ENCODE measurements at places on chromosomes 4 and X.
A peak's percentile ranks its signal among the peaks of the same experiment; 100 is the strongest.

DNA sequence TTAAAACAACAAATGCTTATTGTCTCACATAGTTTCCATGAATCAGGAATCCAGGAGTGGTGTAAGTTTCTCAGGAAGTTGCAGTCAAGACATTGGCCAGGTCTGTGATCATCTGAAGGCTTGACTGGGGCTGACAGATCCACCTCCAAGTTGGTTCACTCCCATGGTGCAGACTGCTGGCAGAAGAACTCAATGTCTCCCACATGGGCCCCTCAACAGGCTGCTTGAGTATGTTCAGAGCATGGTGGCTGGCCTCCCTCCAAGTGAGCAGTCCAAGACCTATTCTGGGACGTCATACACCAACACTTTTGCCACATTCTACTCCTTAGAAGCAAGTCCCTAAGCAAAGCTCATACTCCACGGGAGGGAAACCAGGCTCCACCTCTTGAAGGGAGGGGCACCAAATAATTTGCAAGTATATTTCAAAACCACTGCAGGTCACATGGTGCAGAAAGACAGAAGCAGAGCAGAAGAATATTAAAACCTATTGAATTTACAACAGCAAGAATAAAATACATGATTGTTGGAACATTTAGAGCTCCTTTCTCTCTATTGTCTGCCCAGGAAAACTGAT, 35.3 kb downstream of the LGI2 start:
- no peaks in the 10 kb centered on the region for H3K36me3 ChIP-seq
- H3K27me3 ChIP-seq, result no peaks in the 10 kb centered on the region
- no peak overlapping the region for H3K4me3 ChIP-seq
- peak; percentile 37 for DNase-seq

DNA sequence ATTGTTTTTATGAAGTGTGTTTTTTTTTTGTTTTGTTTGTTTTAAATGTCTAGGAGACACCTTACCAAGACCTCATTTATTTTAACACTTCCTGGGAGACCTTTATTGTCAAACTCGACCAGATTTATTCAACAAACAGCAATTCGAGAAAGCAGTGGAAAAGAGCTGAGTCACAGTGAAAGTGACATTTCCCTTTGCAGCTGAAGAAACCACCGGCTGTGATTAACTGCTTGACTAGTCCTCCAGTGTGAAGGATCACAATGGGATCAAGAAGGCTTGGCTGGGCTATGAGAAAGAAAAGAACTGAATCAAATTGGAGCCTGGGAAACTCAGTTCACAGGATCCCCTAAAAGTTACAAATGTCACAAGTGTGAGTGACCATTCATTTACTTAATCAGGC, 11.9 kb upstream of the ADH7 start:
- peaks cover 22% of the 10 kb centered on the region for H3K4me1 ChIP-seq
- no peaks in the 10 kb centered on the region for H3K36me3 ChIP-seq
- H3K27me3 ChIP-seq, result no peaks in the 10 kb centered on the region
- peak; percentile 53 for DNase-seq
- H3K27ac ChIP-seq, result peak overlapping the region; percentile 78

DNA sequence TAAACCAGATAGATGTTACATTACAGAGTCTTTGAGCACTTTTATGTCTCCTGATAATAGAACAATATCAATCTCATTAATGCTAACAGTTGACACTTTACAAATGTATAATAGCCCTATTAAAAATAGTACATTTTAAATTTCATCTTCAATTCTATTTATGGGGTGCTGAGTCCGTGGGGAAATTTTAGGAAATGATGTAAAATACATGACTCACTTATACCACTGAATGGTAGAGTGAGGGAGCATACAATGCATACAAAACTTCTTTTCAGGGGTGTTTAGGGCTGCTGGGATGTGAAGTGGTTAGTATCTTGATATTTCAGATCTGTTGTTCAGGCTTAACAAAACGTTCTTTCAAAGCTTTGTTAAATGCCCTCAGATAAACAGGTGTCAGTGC, 696.2 kb downstream of the TRAM1L1 start:
- H3K27me3 ChIP-seq, result no peaks in the 10 kb centered on the region
- DNase-seq, result no peak
- no peak overlapping the region for H3K27ac ChIP-seq
- no peaks in the 10 kb centered on the region for H3K4me1 ChIP-seq
- H3K4me3 ChIP-seq, result no peak overlapping the region

- DNase-seq, result no peak
- H3K27ac ChIP-seq, result no peak overlapping the region
- no peaks in the 10 kb centered on the region for H3K27me3 ChIP-seq
- no peak overlapping the region for H3K4me3 ChIP-seq
These were observed 39.9 kb downstream of the DCX start for GRCh38 chrX:111372086-111372485.

GRCh38 chrX:65910899-65911298, 129.0 kb downstream of the VSIG4 start:
- H3K4me3 ChIP-seq, result no peak overlapping the region
- no peak for DNase-seq
- no peaks in the 10 kb centered on the region for H3K4me1 ChIP-seq
- H3K27ac ChIP-seq, result no peak overlapping the region
- H3K27me3 ChIP-seq, result no peaks in the 10 kb centered on the region

DNA sequence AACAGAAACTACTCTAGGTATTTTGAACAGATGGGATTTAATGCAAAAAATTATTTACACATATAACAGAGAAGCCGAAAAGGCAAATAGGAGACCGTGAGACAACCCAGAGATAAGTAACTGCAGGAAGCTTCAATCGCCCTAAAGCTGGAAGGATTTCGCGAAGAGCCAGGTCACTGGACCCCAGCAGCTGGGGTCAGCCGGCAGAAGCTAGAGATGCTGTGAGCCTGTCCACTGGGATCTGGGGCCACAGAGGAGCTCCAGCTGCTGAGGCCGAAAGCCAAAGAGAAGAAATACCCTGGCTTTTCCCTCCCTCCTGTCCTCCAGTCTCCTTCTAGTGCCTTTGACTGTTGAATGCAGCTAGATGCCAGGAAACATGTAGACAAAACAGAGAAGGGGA, 192.8 kb upstream of the BCOR start:
- no peaks in the 10 kb centered on the region for H3K27me3 ChIP-seq
- no peaks in the 10 kb centered on the region for H3K4me1 ChIP-seq
- no peak overlapping the region for H3K27ac ChIP-seq
- H3K4me3 ChIP-seq, result no peak overlapping the region
- DNase-seq, result no peak

DNA sequence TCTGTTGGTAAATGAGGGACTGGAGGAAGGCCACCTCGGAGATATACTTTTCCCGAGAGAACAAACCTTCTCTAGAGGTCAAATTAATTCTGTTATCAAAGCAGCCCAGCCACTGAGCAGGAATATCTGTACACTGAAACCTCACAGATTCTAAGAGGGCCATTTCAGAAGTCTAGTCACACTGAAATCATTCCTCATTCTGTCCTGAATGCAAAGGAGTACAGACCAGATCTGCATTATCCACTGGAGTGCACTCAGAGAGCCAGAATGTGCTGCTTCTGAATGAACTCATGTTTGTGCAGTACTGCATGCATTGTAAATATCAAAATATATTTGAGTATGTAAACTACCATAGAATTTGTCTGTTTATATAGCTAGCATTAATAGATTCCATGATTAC, 278.3 kb upstream of the FSTL5 start:
- H3K4me1 ChIP-seq, result no peaks in the 10 kb centered on the region
- no peak for DNase-seq
- no peak overlapping the region for H3K27ac ChIP-seq
- no peaks in the 10 kb centered on the region for H3K27me3 ChIP-seq
- no peaks in the 10 kb centered on the region for H3K36me3 ChIP-seq

- DNase-seq, result no peak
- no peak overlapping the region for H3K27ac ChIP-seq
- no peaks in the 10 kb centered on the region for H3K36me3 ChIP-seq
- H3K4me1 ChIP-seq, result no peaks in the 10 kb centered on the region
These were observed 303.6 kb downstream of the PCDH10 start for GRCh38 chr4:133452678-133453077.

- no peak overlapping the region for H3K4me3 ChIP-seq
- peaks cover 3% of the 10 kb centered on the region for H3K4me1 ChIP-seq
- H3K27ac ChIP-seq, result no peak overlapping the region
These were observed 100.2 kb downstream of the LNX1 start for GRCh38 chr4:53490965-53491622.

DNA sequence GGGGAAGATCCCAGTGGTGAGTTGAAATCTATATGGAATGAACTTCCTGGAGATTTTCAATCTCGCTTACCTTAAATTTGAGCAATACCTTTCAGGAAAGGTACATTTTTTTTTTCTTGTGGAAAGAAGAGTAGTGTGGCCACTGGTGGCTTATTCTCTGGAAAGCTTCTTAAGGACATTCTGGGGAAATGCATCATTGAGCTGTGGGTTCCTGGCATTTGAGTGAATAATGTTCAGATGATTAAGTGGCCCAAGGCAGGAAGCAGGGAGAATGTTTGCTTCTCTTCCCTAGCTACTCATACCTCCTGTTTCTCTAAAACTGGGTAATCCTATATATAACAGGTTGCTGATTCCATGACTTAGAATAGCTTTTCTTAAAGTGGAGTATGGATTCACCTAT, 31.8 kb downstream of the STAG2 start:
- H3K36me3 ChIP-seq, result no peaks in the 10 kb centered on the region
- H3K27ac ChIP-seq, result no peak overlapping the region
- no peaks in the 10 kb centered on the region for H3K4me1 ChIP-seq
- DNase-seq, result no peak
- H3K4me3 ChIP-seq, result no peak overlapping the region

- H3K4me1 ChIP-seq, result no peaks in the 10 kb centered on the region
- no peak overlapping the region for H3K27ac ChIP-seq
- DNase-seq, result no peak
- no peak overlapping the region for H3K4me3 ChIP-seq
These were observed 711.0 kb downstream of the RPA4 start for GRCh38 chrX:97594646-97595224.

DNA sequence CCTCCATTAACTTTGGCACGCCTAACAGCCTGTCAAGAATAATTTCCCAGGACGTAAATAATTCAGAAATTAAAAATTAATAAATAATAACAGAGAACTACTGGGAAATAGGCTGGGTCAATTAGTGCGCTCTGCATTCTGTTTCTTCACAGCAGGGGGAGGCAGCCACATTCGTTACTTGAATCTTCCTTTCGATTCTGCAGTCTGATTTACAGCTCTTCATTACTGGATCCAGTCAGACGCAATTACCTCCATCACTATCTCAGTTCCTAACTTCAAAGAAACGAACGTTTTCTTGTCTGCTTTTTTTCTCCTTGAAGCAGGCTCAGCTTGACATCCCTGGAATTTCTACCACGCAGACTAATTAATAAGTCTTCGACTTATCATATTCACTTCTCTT, 9.0 kb upstream of the RPL34 start:
- no peak for DNase-seq
- H3K27ac ChIP-seq, result no peak overlapping the region
- H3K36me3 ChIP-seq, result no peaks in the 10 kb centered on the region
- no peaks in the 10 kb centered on the region for H3K4me1 ChIP-seq
- H3K27me3 ChIP-seq, result no peaks in the 10 kb centered on the region

- DNase-seq, result peak; percentile 88
- no peaks in the 10 kb centered on the region for H3K36me3 ChIP-seq
- H3K27me3 ChIP-seq, result no peaks in the 10 kb centered on the region
- no peak overlapping the region for H3K27ac ChIP-seq
- H3K4me1 ChIP-seq, result no peaks in the 10 kb centered on the region
- no peak overlapping the region for H3K4me3 ChIP-seq
These were observed 9.2 kb downstream of the PWWP3B start for GRCh38 chrX:106177106-106177981.

- no peaks in the 10 kb centered on the region for H3K4me1 ChIP-seq
- no peak for DNase-seq
- H3K27ac ChIP-seq, result no peak overlapping the region
These were observed 77.8 kb downstream of the GRID2 start for GRCh38 chr4:92381616-92382015.

DNA sequence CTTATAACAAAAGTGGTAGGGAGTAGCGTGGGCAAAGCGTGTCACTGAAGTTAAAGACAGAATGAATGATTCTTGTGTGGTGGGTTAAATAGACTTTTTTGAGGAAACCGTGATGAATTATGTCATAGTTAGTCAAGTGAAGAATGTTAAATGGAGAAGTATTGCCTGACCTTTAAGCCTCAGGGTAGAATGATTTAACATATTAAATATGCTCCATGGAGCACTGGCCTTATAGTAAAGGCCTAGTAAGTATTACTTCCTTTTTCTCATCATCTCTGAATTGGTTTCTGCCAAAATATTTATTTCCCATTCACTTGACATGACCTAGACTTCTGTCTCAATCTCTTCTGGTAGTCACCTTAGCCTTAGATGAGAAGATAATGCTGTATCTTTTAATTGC, 23.7 kb downstream of the MAGEB1 start:
- no peaks in the 10 kb centered on the region for H3K27me3 ChIP-seq
- no peaks in the 10 kb centered on the region for H3K36me3 ChIP-seq
- no peak for DNase-seq
- no peak overlapping the region for H3K27ac ChIP-seq
- H3K4me1 ChIP-seq, result no peaks in the 10 kb centered on the region

DNA sequence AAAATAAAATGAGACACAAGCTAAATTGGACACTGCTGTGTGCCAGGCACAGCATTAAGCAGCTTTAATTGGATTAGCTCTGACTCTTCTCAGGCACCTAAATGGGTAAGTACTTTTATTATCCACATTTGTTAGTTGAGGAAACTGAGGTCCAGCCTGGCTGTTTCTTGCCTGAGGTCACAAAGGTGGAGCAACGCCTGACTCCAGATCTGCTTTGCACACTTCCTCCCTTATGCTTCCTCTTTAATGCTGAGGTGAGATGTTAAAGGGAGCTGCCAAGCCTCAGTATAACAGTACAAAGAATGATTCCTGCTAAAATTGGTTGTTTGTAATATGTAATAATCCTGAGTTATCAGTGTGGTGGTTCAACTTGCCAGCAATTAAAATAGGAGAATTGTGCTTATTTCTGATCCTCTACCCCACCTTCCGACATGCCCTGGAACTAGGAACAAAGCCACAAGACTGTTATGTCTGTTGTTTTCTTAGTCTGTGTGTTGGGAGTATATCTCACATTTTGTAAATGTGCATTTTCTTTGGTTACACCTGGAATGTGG, 74.4 kb downstream of the AFF1 start:
- H3K4me1 ChIP-seq, result peaks cover 62% of the 10 kb centered on the region
- H3K27me3 ChIP-seq, result no peaks in the 10 kb centered on the region
- no peak for DNase-seq
- H3K27ac ChIP-seq, result peak overlapping the region; percentile 97
- H3K36me3 ChIP-seq, result no peaks in the 10 kb centered on the region

- no peaks in the 10 kb centered on the region for H3K27me3 ChIP-seq
- DNase-seq, result peak; percentile 97
- peak within 1 kb of the TSS; percentile 80 for H3K27ac ChIP-seq
- no peaks in the 10 kb centered on the region for H3K36me3 ChIP-seq
- peaks cover 4% of the 10 kb centered on the region for H3K4me1 ChIP-seq
These were observed at the start of gene FRG1 for GRCh38 chr4:189940178-189941004. Gene FRG1, plus strand, starts transcription at chr4:189940872. Its CDS starts 138 bp downstream, at chr4:189941010.

GRCh38 chr4:81207828-81208227, 7.2 kb downstream of the PRKG2 start:
- no peaks in the 10 kb centered on the region for H3K4me1 ChIP-seq
- H3K27me3 ChIP-seq, result no peaks in the 10 kb centered on the region
- no peak for DNase-seq
- H3K4me3 ChIP-seq, result no peak overlapping the region

All from thyroid gland (tissue), 4 donors.